ENCODE measurements at places on chromosomes 11 and 22.

- no peak for DNase-seq
Observed at GRCh38 chr11:80393210-80393609, 952.4 kb upstream of the TENM4 start.

GRCh38 chr11:3003396-3004231 lies 11.5 kb upstream of the NAP1L4 start:
- DNase-seq, result no peak

GRCh38 chr11:40397141-40397540 lies 1062.3 kb downstream of the LRRC4C start:
- no peak for DNase-seq

DNA sequence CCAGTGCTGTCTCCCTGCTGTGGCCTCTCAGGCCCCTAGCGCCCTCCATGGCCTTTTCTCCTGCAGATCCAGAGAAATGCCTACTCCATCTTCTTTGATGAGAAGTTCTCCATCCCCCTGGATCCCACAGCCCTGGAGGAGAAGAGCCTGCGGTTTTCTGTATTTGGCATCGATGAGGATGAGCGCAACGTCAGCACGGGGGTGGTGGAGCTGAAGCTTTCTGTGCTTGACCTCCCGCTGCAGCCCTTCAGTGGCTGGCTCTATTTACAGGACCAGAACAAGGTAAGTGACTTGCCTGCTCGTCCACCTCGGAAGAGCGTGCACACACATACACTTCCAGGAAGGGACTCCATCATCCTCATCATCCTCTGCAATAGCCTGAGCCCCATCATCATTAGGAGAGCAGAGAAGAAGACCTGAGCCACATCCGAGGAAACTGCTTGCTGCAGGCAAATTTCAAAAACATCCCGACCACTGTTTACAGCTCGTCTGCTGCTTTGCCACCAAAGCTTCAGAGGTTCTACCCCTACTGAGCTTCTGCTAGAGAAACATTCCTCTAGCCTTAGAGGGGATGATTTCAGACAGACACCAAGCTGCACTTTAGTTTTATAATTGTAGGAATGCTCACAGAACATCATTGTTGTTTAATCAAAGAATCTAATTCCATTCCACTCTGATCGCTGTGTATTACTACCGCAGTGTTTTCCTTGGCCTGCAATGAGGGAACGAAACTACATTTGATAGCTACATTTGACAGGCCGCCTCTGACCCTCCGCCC lies 12.9 kb upstream of the RHOD start:
- DNase-seq, result no peak

DNA sequence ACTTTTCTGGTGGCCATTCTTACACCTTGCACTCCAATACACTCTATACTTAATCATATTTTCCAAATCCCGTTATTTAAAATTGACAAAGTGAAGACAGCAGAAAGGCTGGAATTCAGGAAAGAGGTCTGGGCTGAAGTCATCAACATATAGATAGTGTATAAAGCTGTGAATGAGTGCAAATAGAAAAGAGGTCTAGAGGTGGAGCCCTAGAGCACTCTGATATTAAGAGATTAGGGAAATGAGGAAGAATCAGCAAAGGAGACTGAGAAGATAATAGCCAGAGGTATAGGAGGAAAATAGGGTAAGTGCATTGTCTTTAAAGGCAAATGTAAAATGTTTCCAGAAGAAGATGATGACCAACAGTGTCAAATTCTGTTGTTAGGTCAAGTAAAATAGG lies 7.9 kb downstream of the CTR9 start:
- no peak for DNase-seq

All from Daoy (cell line).